ENCODE measurements at places on chromosomes 6 and 20. TPM values are rescaled to one million over a fixed set of nuclear protein-coding genes. Genes with fewer than 3 reads are reported as not detected.

GRCh38 chr6:167130008-167130677, 7.2 kb downstream of the CCR6 start:
- DNase-seq: no peak

DNA sequence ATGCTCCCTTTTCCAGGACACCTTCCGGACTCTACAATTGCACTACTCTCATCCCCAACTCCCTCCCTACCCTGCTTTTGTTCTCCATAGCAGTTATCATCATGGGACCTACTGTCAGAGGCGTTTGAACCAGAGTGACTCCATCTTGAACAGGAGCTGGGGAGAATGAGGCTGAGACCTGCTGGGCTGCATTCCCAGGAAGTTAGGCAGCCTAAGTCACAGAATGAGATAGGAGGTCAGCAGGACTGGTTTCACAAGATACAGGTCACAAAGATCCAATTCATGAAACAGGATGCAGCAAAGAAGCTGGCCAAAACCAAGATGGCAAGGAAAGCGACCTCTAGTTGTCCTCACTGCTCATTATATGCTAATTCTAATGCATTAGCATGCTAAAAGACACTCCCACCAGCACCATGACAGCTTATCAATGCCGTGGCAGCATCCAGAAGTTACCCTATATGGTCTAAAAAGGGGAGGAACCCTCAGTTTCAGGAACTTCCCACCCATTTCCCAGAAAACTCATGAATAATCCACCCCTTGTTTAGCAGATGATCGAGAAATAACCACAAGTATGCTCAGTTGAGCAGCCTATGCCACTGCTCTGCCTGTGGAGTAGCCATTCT, 15.6 kb downstream of the SLC13A3 start:
- DNase-seq: no peak

GRCh38 chr20:31722257-31723068, at the start of gene BCL2L1:
TSS of gene BCL2L1 (minus strand) at chr20:31722868. CDS start at chr20:31722218, 650 bp downstream.
- DNase-seq: no peak

SF3B5 gene
- total RNA-seq: 206 TPM

- DNase-seq: no peak
Measured at GRCh38 chr6:156854466-156855161, 77.4 kb downstream of the ARID1B start.

- no peak for DNase-seq
Measured at GRCh38 chr6:105437236-105437635, 34.4 kb upstream of the PREP start.

DNA sequence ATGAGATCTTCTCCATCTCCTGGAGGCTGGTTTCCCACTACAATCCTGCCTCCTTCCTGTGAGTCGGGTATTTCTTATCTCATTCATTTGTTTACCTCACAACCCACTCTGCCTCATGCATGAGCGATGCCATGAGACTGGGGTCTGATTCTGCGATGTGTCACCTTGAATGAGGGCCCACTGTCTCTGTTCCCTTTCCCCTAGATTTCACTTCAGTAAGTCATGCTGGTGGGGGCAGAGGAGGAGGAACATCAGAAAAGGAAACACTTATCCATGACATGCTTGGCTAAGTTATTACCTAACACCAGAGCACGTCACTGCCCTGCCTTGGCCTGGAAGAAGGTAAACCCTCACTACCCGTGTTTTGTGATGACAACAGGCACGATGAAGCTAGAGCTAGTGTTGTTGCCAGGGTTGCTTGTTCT, 337.4 kb upstream of the PRDM1 start:
- DNase-seq: no peak

DNA sequence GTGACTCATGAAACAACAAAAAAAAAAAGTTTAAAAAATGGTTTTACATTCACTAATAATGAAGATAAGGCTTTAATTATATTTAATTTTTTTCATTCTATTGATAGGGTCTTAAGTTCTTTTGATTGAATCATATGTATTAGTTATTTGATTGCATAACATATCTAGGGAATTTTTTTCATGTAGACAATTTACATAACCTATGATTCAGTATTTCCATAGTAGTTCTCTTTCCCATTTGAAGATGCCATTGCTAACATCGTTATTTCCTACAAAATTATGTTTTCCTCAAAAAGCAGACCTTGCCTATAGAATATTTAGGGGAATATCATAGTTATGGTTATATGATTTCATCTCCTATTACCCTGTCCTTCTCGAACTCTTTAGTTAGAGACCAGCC, 463.4 kb downstream of the TFAP2B start:
- DNase-seq: no peak

DNA sequence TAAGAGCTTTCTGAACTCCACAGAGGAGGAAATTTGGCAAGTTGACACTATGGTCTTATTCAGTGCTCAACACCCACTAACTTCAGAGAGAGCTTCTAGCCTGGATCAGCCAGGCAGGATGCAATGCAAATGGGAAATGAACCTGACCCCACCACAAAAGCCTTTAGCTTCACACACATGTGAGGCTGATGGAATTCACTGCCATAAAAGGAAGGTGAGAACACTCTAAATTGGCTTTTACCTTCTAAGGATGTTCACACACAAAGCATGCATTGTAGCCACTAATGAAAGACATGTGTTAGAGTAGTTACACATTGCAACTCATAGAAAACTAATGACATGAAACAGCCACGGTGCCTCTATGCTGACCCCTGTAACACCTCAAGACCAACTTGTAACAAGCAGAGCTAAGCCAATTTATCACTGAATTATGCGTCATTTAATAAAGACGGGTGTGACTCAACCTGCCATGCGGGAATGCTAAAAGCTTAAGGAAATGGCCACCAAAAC, 262.1 kb downstream of the HACE1 start:
- DNase-seq: no peak

PKIB gene
- 73.3 TPM for total RNA-seq

- no peak for DNase-seq
Measured at GRCh38 chr6:141451511-141452353, 681.0 kb upstream of the GJE1 start.

KCNK16 gene
- not detected for total RNA-seq

DNA sequence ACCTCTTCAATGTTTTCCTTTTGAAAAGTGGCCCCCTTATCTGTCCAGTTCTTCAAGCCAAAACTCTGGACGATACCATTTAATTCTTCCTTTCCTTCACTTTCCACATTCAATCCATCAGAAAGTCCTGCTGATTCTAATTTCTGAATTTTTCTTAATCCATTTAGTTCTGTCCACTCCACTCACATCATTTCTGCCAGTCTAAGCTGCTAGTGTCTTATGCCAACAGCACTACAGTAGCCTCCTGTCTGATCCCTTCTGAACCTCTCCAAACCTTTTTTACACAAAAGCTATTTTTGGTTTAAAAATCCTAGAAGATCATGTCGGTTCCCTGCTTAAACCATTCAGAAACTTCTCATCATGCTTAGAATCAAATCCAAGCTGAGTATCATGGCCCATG, 24.5 kb upstream of the SNAP25 start:
- DNase-seq: no peak
